ENCODE measurements at places on chromosomes 6 and 20.

DNA sequence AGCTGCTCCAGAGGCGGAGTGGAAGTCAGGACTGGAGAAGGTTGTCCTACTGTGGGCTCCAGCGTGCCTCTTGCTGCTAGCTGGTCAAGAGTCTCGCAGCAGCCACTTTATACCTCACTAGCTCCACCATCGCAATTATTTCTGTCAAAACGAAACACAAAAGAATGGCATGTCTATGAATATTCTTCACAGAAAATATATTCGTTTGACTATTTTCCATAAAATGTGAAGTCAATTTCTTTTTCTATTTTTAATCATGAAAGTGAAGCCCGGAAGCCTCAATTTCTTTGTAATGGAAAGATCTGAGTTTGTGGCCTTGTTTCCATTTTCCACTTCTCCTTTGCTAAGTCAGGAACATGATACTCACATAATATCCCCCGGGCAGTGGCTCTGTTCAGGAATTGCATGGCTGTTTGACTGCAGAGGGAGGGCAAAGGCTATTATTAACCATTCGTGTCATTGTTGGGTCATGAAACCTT, 51.7 kb downstream of the DTD1 start:
- no peaks in the 10 kb centered on the region for H3K27me3 ChIP-seq
- H3K36me3 ChIP-seq: peaks cover 4% of the 10 kb centered on the region
- no peaks in the 10 kb centered on the region for H3K4me1 ChIP-seq
- H3K27ac ChIP-seq: no peak overlapping the region

GRCh38 chr20:38034108-38034649, 633 bp downstream of the RPRD1B start:
- peaks cover 37% of the 10 kb centered on the region for H3K4me1 ChIP-seq
- peak overlapping the region; percentile 92 for H3K27ac ChIP-seq
- H3K4me3 ChIP-seq: peak overlapping the region; percentile 82
- peaks cover 39% of the 10 kb centered on the region for H3K36me3 ChIP-seq
- DNase-seq: peak; percentile 9

- H3K4me3 ChIP-seq: no peak overlapping the region
- no peak for DNase-seq
- peaks cover 7% of the 10 kb centered on the region for H3K36me3 ChIP-seq
- H3K27ac ChIP-seq: no peak overlapping the region
Observed at GRCh38 chr6:43997345-43997677, 129.9 kb downstream of the MRPL14 start.

- H3K27ac ChIP-seq: no peak overlapping the region
- peaks cover 6% of the 10 kb centered on the region for H3K36me3 ChIP-seq
- no peaks in the 10 kb centered on the region for H3K27me3 ChIP-seq
- H3K4me1 ChIP-seq: peaks cover 32% of the 10 kb centered on the region
- peak overlapping the region; percentile 13 for H3K4me3 ChIP-seq
- DNase-seq: peak; percentile 81
Observed at GRCh38 chr6:25223490-25223991, 55.6 kb upstream of the CARMIL1 start.

- DNase-seq: no peak
- no peaks in the 10 kb centered on the region for H3K36me3 ChIP-seq
- H3K27ac ChIP-seq: no peak overlapping the region
- no peak overlapping the region for H3K4me3 ChIP-seq
- H3K27me3 ChIP-seq: no peaks in the 10 kb centered on the region
Observed at GRCh38 chr6:104714796-104715195, 144.9 kb downstream of the HACE1 start.

GRCh38 chr6:108836061-108836460, 12.2 kb upstream of the ARMC2 start:
- H3K36me3 ChIP-seq: no peaks in the 10 kb centered on the region
- peaks cover 33% of the 10 kb centered on the region for H3K4me1 ChIP-seq
- H3K27ac ChIP-seq: no peak overlapping the region
- H3K4me3 ChIP-seq: no peak overlapping the region
- H3K27me3 ChIP-seq: no peaks in the 10 kb centered on the region

DNA sequence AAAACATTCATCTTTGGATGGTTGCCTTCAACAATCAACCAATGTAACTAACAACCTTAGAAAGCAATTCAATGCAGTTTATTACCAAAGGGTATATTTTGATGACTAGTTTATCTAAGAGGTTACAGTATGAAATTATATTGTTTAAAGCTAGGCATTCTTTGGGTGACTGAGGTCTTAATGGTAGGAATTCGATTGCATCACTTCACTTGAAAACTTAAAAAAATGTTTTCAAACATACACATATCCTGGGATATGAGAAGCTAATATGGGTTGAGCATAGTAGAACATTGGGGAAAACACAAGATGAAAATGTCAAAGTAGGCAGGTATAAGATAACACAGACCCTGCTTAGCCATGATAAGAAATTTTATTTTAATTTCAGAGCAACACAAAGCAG, 144.6 kb upstream of the BMP5 start:
- no peaks in the 10 kb centered on the region for H3K36me3 ChIP-seq
- H3K27ac ChIP-seq: no peak overlapping the region
- no peaks in the 10 kb centered on the region for H3K27me3 ChIP-seq
- H3K4me3 ChIP-seq: no peak overlapping the region
- no peak for DNase-seq

DNA sequence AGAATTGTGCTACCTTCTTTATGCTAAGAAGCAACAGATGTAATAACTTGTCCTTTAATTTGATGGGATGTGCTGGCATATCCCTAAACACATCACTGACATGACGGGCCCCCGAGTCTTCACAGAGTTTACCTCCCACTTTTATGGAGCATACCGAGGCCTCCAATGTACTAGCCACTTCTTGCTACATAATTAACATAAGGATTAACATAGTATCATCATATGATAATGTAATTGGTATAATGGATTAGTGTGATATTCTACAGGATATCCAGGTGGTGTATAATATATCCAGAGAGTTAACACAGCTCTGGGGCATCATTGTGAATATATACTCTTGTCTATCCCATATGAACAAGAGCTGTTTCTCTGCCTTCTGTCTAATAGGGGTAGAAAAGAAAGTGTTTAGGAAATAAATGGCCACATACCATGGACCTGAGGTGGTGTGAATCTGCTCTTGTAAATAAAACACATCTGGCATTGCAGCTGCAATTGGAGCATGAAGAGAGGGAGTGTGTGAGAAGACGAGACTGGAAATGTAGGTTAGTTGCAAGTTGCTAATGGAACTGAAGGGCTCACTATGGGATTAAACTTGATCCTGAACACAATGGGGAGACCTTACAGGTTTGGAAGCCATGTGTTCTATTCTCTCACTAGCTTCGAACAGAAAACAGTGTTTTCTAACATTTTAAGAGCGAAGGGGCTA, 102.3 kb downstream of the IYD start:
- no peaks in the 10 kb centered on the region for H3K27me3 ChIP-seq
- no peak for DNase-seq
- H3K36me3 ChIP-seq: no peaks in the 10 kb centered on the region
- H3K27ac ChIP-seq: no peak overlapping the region

- H3K36me3 ChIP-seq: no peaks in the 10 kb centered on the region
- peaks cover 12% of the 10 kb centered on the region for H3K4me1 ChIP-seq
- H3K27ac ChIP-seq: peak overlapping the region; percentile 83
- no peaks in the 10 kb centered on the region for H3K27me3 ChIP-seq
- H3K4me3 ChIP-seq: no peak overlapping the region
Observed at GRCh38 chr6:2688401-2689064, 62.2 kb downstream of the MYLK4 start.

- no peak overlapping the region for H3K4me3 ChIP-seq
- DNase-seq: no peak
- H3K27ac ChIP-seq: no peak overlapping the region
- H3K4me1 ChIP-seq: no peaks in the 10 kb centered on the region
- H3K27me3 ChIP-seq: no peaks in the 10 kb centered on the region
Observed at GRCh38 chr6:152117156-152118133, 310.0 kb downstream of the ESR1 start.

DNA sequence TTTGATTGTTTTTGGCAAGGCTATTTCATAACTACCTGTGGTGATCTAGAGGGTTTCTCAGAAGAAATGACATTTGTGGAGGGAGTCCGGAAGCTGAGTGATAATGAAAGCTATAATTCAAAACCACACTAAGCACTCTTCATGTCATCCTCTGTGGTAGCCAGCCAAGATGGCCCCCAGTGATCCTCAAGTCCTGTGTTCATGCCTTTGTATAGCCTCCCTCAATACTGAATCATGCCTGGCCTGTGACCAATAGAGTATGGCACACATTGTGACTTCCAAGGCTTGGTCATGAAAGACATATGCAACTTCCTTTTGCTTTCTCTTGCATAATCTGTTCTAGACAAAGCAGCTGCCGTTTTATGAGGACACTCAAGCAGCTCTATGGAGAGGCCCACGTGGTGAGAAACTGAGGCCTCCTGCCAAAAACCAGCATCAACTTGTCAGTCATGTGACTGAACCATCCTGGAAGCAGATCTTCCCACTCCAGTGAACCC, 12.8 kb upstream of the DNAAF9 start:
- DNase-seq: peak; percentile 94
- no peak overlapping the region for H3K4me3 ChIP-seq
- H3K36me3 ChIP-seq: no peaks in the 10 kb centered on the region
- no peaks in the 10 kb centered on the region for H3K27me3 ChIP-seq
- peaks cover 8% of the 10 kb centered on the region for H3K4me1 ChIP-seq

GRCh38 chr6:75089921-75090320, 115.9 kb downstream of the COL12A1 start:
- H3K4me3 ChIP-seq: no peak overlapping the region
- no peak overlapping the region for H3K27ac ChIP-seq
- H3K27me3 ChIP-seq: no peaks in the 10 kb centered on the region
- H3K36me3 ChIP-seq: peaks cover 43% of the 10 kb centered on the region

DNA sequence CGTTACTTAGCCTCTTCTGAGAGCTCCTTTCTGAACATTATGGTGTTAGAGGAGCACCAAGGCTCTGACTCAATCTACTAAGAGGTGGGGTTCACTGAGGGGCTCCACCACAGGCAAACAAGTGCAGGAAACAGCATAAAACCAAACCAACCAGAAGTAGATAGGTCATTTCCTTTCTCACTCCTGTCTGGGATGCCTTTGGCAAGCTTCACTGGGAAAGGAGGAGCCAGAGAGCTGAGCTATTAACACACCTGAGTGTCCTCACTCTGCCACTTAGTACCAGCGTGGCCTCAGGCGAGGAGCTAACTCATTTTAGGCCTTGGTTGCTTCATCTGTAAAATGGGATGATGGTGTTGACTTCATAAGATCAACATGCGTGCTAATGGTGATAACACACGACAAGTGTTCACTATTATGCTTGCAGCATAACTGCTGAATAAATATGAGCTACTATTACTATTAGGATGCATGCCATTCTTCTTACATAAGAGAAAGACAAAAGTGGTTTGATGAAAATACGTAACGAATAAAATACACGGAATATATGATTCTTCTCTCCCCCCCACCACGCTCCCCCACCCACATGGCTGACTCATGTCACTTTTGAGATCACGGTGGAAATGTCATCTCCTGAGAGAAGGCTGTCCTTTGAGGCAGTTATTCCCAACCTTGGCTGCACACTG, 185.4 kb downstream of the BCAS1 start:
- peak; percentile 29 for DNase-seq
- no peaks in the 10 kb centered on the region for H3K4me1 ChIP-seq
- no peaks in the 10 kb centered on the region for H3K27me3 ChIP-seq

- no peak overlapping the region for H3K4me3 ChIP-seq
- peaks cover 13% of the 10 kb centered on the region for H3K4me1 ChIP-seq
- no peaks in the 10 kb centered on the region for H3K27me3 ChIP-seq
- H3K36me3 ChIP-seq: no peaks in the 10 kb centered on the region
Observed at GRCh38 chr20:6882561-6883291, 115.2 kb downstream of the BMP2 start.

- H3K4me3 ChIP-seq: no peak overlapping the region
- DNase-seq: peak; percentile 47
- H3K4me1 ChIP-seq: peaks cover 8% of the 10 kb centered on the region
- no peaks in the 10 kb centered on the region for H3K36me3 ChIP-seq
- H3K27me3 ChIP-seq: peaks cover 12% of the 10 kb centered on the region
- H3K27ac ChIP-seq: no peak overlapping the region
Observed at GRCh38 chr6:75402296-75402695, 91.3 kb downstream of the FILIP1 start.

GRCh38 chr6:157981132-157981394, 600 bp upstream of the SYNJ2 start:
- H3K4me3 ChIP-seq: peak overlapping the region; percentile 72
- no peak for DNase-seq
- H3K36me3 ChIP-seq: no peaks in the 10 kb centered on the region

- H3K36me3 ChIP-seq: no peaks in the 10 kb centered on the region
- H3K27ac ChIP-seq: peak overlapping the region; percentile 57
- H3K4me3 ChIP-seq: no peak overlapping the region
- no peaks in the 10 kb centered on the region for H3K27me3 ChIP-seq
- peaks cover 7% of the 10 kb centered on the region for H3K4me1 ChIP-seq
Observed at GRCh38 chr6:17928514-17929430, 58.7 kb downstream of the KIF13A start.

- no peak overlapping the region for H3K27ac ChIP-seq
- H3K27me3 ChIP-seq: no peaks in the 10 kb centered on the region
- peaks cover 4% of the 10 kb centered on the region for H3K36me3 ChIP-seq
- no peak for DNase-seq
- no peak overlapping the region for H3K4me3 ChIP-seq
- no peaks in the 10 kb centered on the region for H3K4me1 ChIP-seq
Observed at GRCh38 chr6:108291091-108291490, 3.8 kb upstream of the AFG1L start.

GRCh38 chr6:17721671-17722070, 14.9 kb upstream of the NUP153 start:
- no peak overlapping the region for H3K27ac ChIP-seq
- DNase-seq: no peak
- no peak overlapping the region for H3K4me3 ChIP-seq
- no peaks in the 10 kb centered on the region for H3K4me1 ChIP-seq
- no peaks in the 10 kb centered on the region for H3K27me3 ChIP-seq
- H3K36me3 ChIP-seq: no peaks in the 10 kb centered on the region

DNA sequence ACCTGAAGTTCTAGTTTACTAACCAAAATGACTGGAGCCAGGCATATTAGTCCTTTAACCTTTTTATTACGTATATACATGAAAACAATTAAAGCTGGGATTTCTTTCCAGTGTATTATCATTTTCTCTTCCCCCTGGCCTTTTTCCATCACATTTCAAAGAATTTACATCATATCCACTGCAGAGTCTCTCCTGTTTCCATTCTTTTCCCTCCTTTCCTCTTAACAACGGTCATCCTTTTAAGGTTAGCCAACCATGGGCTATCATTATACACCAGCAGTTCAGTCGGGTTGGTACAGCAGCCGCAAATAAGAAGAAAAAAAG, 104.6 kb downstream of the TFAP2A start:
- H3K27ac ChIP-seq: peak overlapping the region; percentile 55
- H3K36me3 ChIP-seq: peaks cover 6% of the 10 kb centered on the region
- no peak for DNase-seq
- H3K4me1 ChIP-seq: peaks cover 30% of the 10 kb centered on the region

- no peaks in the 10 kb centered on the region for H3K27me3 ChIP-seq
- H3K27ac ChIP-seq: no peak overlapping the region
- H3K36me3 ChIP-seq: no peaks in the 10 kb centered on the region
- no peaks in the 10 kb centered on the region for H3K4me1 ChIP-seq
- H3K4me3 ChIP-seq: no peak overlapping the region
- DNase-seq: peak; percentile 15
Observed at GRCh38 chr6:146775220-146775619, 176.4 kb downstream of the ADGB start.

- H3K4me1 ChIP-seq: peaks cover 5% of the 10 kb centered on the region
- no peaks in the 10 kb centered on the region for H3K27me3 ChIP-seq
- H3K36me3 ChIP-seq: no peaks in the 10 kb centered on the region
- no peak for DNase-seq
- no peak overlapping the region for H3K27ac ChIP-seq
Observed at GRCh38 chr6:148598724-148599123, 148.1 kb upstream of the UST start.

Data from MCF 10A (cell line).